Uterus (tissue), 4 donors: ENCODE measurements at places on chromosomes 3 and 15. TPM values are rescaled to one million over a fixed set of nuclear protein-coding genes. Genes with fewer than 3 reads are reported as not detected.

The C15orf62 gene
- 0.28 TPM for total RNA-seq

The CYP1A2 gene
- total RNA-seq = not detected

DNA sequence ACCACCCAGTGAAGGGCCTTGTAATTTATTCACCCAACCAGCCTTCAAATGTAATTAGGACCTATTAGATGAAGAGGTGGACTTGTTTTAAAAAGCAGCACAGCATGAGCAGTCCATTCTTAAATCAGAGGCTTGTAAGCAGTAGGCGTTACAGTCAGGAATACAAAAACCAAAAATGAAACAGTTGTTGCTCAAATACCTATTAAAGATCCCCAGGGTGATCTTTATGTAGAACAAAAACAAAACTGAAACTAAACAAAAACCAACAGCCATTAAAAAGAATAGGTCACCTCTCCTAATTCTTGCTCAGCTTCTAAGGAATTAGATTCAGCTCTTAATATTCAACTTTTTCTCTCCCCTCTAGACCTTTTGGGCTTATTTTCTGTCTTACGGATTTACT is 104.9 kb upstream of the ST8SIA2 start:
- no peak for DNase-seq

DNA sequence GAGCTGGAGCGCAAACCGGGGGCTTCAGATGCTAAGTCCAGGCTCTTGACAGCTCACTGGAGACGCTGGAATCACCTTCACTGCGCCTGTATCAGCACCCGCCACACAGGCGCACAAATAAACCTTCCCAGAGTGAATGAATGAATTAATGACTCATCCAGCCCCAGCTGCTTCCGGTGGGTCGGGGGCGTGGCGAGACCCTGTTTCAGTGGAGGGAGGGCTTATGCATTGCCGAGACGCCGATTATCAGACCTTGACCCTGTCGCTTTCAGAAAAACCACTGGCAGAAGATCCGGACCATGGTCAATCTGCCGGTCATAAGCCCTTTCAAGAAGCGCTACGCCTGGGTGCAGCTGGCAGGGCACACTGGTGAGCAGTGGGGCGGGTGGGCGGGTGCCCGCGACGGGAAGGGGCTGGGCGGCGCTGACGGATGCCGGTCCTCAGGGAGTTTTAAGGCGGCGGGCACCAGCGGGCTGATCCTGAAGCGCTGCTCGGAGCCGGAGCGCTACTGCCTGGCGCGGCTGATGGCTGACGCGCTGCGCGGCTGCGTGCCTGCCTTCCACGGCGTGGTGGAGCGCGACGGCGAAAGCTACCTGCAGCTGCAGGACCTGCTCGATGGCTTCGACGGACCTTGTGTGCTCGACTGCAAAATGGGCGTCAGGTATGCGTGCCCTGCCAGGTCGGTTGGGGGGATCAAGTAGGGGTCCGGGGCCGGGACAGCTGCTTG is 7.7 kb downstream of the ITPKA start:
- DNase-seq = no peak

DNA sequence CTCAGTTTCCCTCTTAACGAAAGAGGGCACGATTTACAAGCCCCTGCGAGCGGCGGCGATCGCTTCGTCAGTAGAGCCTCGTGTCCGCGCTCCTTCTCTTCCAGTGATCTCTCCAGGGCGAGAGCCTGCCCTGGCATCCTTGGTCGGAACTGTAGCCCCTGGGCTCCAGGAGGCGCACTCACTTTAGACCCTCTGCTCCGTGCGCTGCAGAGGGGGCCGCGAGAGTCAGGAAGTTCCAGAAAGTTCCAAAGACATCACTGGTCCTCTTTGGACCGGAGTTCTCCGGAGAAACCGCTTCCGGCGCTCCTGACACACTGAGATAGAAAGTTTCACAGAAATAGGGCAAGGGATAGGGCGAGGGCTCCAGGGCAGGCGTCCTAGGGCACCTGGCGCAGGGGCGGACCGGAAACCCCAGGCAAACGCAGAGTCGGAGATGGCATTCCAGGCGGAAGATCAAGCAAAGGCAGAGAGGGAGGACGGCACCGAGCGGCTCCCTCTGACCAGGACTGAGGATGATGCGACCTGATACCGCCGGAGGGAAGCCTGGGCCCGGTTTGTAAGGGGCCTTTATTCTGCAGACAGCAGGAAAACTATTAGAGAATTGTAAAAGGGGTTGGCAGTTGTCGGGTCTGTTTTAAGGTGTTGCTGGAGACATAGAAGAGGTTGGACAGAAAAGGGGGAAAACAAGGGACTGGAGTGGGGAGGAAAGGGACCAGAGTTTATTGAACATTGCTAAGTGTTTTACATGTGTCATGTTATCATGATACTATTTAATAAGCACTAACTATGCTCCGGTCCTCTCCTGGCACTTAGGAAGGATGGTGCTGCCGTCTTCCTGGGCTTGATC is 1.3 kb upstream of the CPEB1 start:
- peak; percentile 25 for DNase-seq

DNA sequence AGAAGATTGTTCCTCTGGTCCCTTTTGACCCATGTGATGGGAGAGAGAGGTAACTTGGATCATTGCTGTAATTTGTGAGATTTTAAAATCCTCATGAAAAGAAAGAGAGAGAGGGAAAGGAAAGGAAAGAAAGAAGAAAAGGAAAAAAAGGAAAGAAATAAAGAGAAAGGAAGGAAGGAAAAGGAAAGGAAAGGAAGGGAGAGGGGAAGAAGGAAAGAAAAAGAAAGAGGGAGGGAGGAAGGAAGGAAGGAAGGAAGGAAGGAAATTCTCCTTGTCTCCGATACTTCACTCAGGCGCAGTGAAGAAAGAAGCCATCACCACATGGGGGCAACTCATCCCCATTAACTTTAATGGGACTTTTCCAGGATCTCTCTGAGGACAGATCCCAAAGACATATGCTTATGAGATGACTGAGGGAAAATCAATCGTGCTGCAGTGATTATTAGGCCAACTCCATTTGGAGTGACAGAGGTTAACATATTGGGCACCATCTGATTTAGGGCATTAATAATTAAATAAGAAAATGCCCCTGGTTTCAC is 123.0 kb downstream of the MEGF11 start:
- no peak for DNase-seq
